ENCODE measurements at places on chromosomes 7 and 10.
A peak's percentile ranks its signal among the peaks of the same experiment; 100 is the strongest.

DNA sequence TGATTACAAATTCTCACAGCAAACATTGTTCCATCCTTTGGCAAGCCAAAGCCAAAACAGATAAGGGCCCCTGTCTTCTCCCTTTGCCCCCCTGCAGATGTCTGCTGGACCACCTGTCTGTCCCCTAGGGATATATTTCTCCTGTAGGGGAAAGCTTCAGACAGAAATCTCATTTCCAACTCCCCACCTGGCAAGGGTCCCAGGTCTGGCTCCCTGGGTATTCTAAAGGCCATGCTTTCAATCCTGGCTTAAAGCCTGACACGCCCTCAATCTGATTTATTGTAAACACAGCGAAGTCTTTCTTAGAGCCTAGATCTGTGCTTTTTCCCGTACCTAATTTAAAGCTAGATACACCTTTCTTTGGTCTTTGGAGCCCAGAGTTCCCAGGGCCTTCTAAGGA, 66.1 kb downstream of the KCNMA1 start:
- DNase-seq: no peak

DNA sequence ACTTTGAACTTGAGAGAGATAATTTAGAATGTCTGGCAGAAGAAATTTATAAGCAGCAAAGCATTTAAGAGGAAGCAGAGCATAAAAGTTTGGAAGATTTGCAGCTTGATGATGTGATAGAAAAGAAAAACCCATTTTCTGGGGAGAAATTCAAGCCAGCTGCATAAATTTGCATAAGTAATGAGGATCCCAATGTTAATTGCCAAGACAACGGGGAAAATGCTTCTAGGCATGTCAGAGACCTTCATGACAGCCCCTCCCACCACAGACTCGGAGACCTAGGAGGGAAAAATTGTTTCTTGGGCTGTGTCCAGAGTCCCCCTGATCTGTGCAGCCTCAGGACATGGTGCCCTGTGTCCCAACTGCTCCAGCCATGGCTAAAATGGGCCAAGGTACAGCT, 263.6 kb upstream of the POT1 start:
- DNase-seq: no peak

DNA sequence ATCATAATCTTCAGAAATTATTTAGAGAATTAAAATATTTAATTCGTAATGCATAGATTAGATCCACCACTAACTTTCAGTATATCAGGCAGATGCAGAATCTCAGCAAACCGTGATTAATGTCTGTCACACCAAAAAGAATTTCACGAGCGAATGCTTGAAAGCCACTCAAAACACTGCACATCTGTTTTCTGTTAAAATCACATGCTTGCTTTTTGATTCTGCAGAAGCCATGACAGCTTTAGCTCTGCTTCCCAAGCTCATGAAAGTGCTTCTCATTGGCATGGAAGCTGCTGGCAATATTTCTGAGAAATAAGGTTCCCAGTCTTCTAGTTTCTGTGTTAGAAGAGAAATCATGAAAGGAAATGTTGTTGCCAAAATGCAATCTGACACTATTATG, 837.8 kb upstream of the LRRN3 start:
- no peak for DNase-seq

DNA sequence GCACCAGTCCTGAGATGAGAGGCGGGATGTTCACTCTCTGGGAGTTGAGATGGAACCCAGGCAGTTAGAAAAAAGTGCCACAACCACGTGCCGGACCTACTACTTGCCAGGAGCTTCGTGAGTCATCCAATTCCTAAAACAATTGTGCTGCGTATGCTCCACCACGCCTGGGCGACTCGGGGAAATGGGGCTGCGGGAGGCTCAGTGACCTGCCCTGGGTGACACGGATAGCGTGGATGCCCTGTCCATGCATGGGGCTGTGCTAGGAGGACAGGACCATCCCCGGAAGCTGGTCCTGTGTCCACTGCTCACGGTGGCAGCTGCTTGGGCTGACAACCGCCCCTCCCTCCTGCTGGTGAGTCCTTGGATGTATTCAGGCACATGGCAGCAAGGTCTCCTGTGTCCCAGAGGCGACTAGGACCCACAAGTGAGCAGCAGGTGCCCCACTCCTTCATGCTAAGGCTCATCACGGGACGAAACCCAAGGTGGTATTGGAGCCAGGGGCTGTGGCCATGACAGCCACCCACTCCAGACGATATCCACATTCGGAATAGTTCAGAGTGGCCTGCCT, 90.4 kb downstream of the BMS1 start:
- DNase-seq: no peak

- peak; percentile 6 for DNase-seq
Measured at GRCh38 chr7:139682136-139683013, 95.4 kb downstream of the HIPK2 start.

DNA sequence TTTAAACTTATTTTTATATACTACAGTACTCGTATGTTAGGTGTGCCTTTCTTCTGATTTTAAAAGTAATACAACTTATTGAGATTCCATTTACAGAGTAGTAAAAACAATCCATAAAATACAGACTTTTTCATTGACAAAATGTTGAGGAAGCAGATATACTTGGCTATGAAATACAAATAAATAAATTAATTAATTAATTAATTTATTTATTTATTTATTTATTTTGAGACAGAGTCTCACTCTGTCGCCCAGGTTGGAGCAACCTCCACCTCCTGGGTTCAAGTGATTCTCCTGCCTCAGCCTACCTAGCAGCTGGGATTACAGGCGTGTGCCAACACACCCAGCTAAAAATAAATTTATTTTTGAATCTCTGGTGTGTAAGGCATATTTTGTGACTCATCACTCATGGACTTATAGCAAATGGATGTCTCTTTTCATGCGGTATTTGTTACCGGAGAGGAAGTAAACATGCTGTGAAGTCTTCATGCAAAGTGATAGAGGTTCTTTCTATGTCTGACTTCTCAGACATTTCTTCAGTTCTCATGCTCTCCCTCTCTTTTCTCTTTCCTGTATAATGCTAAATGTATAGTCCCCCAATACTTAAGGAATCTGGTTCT, 20.2 kb upstream of the SRPK2 start:
- DNase-seq: no peak

DNA sequence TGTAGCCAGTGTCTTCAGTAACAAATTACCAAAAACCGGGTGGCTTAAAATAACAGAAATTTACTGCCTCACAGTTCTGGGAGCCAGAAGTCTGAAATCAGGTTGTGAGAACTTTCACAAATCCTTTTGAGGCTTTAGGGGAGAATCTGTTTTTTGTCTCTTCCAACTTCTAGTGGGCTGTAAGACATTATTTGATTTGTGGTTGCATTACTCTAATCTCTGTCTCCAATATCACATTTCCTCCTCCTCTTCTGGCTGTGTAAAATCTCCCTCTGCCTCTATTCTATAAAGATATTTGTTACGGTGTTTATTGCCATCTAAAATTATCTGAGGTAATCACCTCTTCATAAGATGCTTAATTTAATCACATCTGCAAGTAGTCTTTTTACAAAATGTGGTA, 1039.6 kb upstream of the LRRN3 start:
- no peak for DNase-seq

DNA sequence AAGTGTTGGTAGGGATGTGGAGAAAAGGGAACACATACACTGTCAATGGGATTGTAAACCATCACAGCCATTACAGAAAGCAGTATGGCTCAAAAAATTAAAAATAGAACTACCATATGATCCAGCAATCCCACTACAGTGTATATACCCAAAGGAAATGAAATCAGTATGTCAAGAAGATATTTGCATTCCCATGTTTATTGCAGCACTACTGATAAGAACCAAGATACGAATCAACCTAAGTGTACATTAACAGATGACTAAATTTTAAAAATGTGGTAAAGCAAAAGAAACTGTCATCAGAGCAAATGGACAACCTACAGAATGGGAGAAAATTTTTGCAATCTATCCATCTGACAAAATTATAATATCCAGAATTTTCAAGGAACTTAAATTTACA, 290.4 kb downstream of the IPMK start:
- DNase-seq: no peak

GRCh38 chr7:53812135-53812534, 730.0 kb upstream of the VSTM2A start:
- no peak for DNase-seq

DNA sequence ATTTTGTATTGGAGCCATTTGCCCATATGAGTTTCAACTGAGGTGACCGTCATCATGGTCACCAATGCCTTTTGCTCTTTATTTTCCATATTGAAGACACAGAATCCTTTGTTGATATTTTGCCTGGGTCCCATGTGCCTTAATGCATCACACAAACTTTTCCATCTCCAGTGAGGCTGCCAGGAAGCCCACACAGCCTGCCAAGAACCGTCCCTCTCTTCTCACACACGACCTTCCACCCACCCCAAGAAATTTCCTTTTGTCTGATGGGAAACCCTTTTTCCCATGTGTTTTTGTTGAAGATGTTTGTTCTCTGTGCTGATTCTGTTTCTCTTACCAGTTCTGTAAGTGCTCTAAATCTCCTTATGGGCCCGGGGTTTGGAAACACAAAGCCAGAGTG, 168.9 kb downstream of the CSTF2T start:
- no peak for DNase-seq

GRCh38 chr7:28654110-28654509, 241.8 kb downstream of the CREB5 start:
- no peak for DNase-seq

DNA sequence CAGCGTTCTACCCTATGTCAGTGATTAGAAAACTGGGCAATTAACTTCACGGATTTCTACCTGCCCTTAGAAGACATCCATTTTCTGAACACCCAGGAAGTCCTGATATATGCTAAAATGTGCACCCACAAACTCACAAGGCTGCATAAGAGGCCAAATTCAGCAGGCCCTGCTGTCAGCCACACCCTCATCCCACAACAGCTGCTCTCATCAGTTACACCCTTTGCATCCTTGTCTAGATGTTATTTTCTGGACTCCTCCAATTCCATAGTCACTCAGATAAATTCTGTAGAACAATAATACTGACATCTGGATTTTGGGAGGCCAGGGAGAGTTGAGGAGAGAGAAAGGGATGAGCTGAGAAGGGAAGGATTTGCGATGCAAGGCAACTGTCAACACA, 208.9 kb downstream of the TAX1BP1 start:
- no peak for DNase-seq

DNA sequence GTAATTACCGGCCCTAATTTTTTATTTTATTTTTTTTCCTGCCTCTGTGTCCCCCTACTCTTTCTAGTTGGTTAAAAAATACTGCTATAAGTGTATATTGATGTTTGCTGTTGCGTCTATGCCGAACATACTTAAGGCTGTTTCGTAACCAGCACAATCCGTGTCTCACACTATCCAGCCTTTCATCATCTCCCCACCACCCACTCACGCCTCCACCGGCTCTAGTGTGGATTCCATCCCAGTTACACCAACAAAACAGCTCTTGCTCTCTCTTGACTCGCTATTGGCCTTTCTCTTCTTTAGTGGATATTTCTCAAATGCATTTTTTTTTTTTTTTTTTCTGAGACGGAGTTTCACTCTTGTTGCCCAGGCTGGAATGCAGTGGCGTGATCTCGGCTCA, 70.1 kb upstream of the CAMK1D start:
- no peak for DNase-seq

DNA sequence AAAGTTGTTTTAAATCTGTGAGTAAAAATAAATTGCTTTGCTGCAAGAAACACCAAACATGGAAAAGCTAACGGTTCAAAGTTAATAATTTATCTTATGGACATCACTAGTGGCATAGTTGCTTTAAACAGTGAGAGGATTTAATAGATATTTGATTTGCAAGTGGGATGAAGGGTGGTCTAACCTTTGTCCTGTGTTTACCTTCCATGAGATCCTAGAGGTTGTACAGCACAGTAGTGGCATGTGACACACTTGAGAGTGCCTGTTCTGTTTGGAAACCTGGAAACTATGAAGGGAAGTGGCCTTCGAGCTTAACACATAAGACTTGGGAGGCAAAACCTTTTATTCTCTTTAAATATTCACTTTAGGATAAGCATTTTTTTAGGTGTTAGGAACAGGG, 16.0 kb downstream of the EGFR start:
- no peak for DNase-seq

- no peak for DNase-seq
Measured at GRCh38 chr10:72637398-72637857, 11.5 kb upstream of the MICU1 start.

GRCh38 chr10:82075605-82076004, 200.6 kb downstream of the NRG3 start:
- DNase-seq: no peak

- DNase-seq: no peak
Measured at GRCh38 chr10:70212879-70213278, 20.4 kb downstream of the PPA1 start.

DNA sequence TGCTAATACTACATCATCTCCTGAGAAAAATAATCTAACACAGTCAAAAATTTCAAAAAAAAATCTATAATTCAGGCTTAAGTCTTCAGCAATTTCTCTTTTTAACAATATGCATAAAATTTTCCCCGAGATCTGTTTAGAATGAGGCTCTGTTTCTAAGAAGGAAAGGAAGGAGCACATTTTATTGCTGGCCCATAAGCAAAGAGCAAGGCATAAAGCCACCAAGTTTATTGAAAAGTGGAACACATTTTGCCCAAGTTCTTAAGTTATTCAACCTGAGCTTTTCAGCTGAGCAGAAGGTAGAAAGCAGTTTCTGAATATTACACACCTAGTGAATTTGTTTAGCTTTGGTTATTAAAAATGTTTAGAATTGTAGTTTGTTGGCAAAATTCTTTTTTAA, 73.9 kb downstream of the AGMO start:
- no peak for DNase-seq

DNA sequence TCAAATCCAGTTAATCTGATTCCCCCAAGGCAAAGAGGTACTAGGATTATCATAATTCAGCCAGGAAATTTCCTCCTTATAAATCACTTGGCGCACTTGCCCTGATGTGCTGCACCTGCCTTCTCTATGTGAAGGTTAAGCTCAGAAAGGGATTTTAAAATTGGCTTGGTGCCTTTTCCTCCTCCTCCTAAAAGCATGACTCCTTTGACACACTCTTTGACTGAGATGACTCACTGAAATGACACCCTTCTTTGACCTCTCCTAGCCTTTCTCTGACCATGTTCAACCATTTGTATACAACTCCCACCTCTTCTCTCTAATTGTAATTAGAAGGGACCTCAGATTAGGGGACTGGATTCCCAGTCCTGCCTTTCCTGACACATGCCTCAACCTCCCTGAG, 46.5 kb downstream of the ABLIM1 start:
- no peak for DNase-seq

DNA sequence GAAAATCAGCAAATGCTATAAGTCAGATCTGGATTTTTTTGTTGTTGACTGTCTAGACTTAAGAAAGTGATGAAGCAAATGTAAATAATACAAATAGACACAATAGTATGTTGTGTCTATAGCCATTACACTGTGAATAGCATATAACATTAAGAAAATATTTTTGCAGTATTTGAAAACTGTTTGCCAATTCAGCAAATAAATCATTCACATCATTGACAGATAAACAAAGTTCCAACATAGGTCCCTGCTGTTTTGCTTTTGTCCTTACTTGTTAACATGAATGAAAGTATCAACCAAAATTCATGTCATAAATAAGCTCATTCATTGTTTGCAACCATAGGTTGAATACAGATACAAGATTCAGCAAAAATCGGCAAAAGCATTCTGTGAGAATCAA, 200.5 kb downstream of the KIF20B start:
- DNase-seq: no peak

GRCh38 chr7:73879977-73880681, 19.2 kb downstream of the TMEM270 start:
- no peak for DNase-seq
